ENCODE measurements at places on chromosomes 12 and 14.

DNA sequence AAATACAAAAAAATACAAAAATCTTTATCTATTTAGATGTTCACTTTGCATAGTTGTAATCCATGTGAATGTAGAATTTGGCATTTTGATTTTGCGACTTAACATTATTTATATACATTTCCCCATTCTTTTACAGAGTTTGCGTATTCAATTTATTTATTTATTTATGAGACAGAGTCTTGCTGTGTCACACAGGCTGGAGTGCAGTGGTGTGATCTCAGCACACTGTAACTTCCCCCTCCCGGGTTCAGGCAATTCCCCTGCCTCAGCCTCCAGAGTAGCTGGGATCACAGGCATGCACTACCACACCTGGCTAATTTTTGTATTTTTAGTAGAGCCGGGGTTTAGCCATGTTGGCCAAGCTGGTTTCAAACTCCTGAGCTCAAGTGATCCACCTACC lies 25.3 kb upstream of the STRN3 start:
- H3K27ac ChIP-seq = no peak overlapping the region
- H3K4me3 ChIP-seq = no peak overlapping the region
- peaks cover 4% of the 10 kb centered on the region for H3K4me1 ChIP-seq
- no peak for DNase-seq
- H3K36me3 ChIP-seq = no peaks in the 10 kb centered on the region

GRCh38 chr14:78798757-78799156 lies 628.6 kb downstream of the NRXN3 start:
- no peaks in the 10 kb centered on the region for H3K27me3 ChIP-seq
- H3K4me3 ChIP-seq = no peak overlapping the region
- no peak for DNase-seq

GRCh38 chr12:39116861-39117260 lies 211.5 kb upstream of the CPNE8 start:
- no peaks in the 10 kb centered on the region for H3K4me1 ChIP-seq
- H3K36me3 ChIP-seq = no peaks in the 10 kb centered on the region
- H3K27me3 ChIP-seq = no peaks in the 10 kb centered on the region
- H3K4me3 ChIP-seq = no peak overlapping the region
- H3K27ac ChIP-seq = no peak overlapping the region
- DNase-seq = no peak

- DNase-seq = no peak
- no peak overlapping the region for H3K4me3 ChIP-seq
- peaks cover 91% of the 10 kb centered on the region for H3K36me3 ChIP-seq
- H3K27me3 ChIP-seq = no peaks in the 10 kb centered on the region
- no peak overlapping the region for H3K27ac ChIP-seq
- H3K4me1 ChIP-seq = peaks cover 20% of the 10 kb centered on the region
Observed at GRCh38 chr12:49050507-49051372, 9.9 kb downstream of the KMT2D start.

DNA sequence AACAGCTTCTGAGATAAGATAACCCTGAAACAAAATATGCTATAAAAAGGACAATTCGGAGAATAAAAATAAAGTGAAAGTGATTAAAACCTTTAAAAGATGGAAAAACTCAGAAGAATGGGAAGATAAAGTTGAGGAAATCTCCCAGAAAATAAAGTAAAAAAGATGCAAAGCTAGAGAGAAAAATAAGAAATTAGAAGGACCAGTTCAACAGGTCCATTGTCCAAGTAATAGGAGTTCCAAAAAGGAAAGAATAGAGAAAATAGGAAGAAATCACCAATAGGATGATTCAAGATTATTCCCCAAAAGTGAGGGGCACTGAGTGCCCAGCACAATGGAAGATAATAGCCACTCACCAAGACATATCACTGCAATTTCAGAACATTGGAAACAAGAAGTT lies 4.8 kb upstream of the PRPF40B start:
- DNase-seq = no peak
- no peaks in the 10 kb centered on the region for H3K27me3 ChIP-seq
- no peak overlapping the region for H3K27ac ChIP-seq
- H3K4me1 ChIP-seq = peaks cover 19% of the 10 kb centered on the region

- no peak overlapping the region for H3K27ac ChIP-seq
- H3K4me1 ChIP-seq = no peaks in the 10 kb centered on the region
- H3K4me3 ChIP-seq = no peak overlapping the region
- DNase-seq = no peak
Observed at GRCh38 chr12:28506271-28506670, 316.0 kb downstream of the CCDC91 start.

- H3K4me1 ChIP-seq = peaks cover 29% of the 10 kb centered on the region
- peaks cover 6% of the 10 kb centered on the region for H3K27me3 ChIP-seq
Observed at GRCh38 chr12:132596016-132596415, 14.4 kb downstream of the LRCOL1 start.

DNA sequence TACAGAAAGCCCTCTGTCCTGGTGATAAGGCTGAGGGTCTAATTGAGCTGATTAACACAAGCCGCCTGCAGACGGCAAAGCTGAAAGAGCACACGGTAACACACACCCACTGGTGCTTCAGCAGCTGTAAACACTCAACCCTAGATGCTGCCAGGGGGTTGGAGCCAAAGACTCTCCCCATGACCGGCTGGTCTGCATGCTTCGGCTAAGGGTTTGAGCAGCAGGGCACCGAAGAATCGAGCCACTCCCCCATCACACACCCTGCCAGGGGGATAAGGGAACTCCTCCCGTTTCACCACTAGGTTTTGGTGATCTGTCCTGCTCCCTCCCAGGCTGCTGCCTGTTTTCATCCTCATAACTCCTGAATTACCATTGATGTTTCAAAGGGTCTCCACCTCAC lies 141.0 kb upstream of the OVCH1 start:
- H3K27ac ChIP-seq = no peak overlapping the region
- H3K36me3 ChIP-seq = no peaks in the 10 kb centered on the region
- no peaks in the 10 kb centered on the region for H3K27me3 ChIP-seq
- DNase-seq = no peak
- no peak overlapping the region for H3K4me3 ChIP-seq

- no peak within 1 kb of the TSS for H3K27ac ChIP-seq
- H3K27me3 ChIP-seq = peaks cover 56% of the 10 kb centered on the region
- H3K4me3 ChIP-seq = peak within 1 kb of the TSS; percentile 21
- H3K36me3 ChIP-seq = peaks cover 25% of the 10 kb centered on the region
- H3K4me1 ChIP-seq = peaks cover 54% of the 10 kb centered on the region
- DNase-seq = no peak
Observed at GRCh38 chr12:49094160-49094974, at the start of gene DHH. DHH (minus strand) TSS chr12:49094801; CDS start chr12:49094512, 289 bp downstream.

- H3K4me1 ChIP-seq = no peaks in the 10 kb centered on the region
- no peak for DNase-seq
- no peaks in the 10 kb centered on the region for H3K36me3 ChIP-seq
- H3K4me3 ChIP-seq = no peak overlapping the region
Observed at GRCh38 chr12:75840994-75841355, 190.6 kb downstream of the PHLDA1 start.

DNA sequence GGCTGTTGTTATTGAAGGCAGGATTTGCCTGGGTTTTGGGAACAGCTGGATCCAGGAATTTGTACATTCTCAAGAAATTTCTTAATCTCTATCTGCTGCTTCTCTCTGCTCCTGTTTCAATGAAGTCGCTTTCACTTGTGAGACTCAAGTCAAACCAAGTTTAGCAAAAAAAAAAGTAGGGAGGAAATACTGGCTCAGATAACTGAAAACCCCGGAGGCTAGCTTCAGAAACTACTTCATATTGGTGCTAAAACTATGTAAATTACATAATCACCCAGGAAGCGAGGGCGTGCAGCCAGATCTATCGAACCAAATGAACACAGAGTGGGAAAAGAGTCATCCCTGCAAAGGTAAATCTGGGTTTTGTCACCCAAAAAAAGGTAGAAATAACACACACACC lies 68.3 kb upstream of the FICD start:
- no peak overlapping the region for H3K4me3 ChIP-seq
- no peaks in the 10 kb centered on the region for H3K36me3 ChIP-seq
- no peak overlapping the region for H3K27ac ChIP-seq
- peaks cover 12% of the 10 kb centered on the region for H3K27me3 ChIP-seq
- peaks cover 7% of the 10 kb centered on the region for H3K4me1 ChIP-seq

DNA sequence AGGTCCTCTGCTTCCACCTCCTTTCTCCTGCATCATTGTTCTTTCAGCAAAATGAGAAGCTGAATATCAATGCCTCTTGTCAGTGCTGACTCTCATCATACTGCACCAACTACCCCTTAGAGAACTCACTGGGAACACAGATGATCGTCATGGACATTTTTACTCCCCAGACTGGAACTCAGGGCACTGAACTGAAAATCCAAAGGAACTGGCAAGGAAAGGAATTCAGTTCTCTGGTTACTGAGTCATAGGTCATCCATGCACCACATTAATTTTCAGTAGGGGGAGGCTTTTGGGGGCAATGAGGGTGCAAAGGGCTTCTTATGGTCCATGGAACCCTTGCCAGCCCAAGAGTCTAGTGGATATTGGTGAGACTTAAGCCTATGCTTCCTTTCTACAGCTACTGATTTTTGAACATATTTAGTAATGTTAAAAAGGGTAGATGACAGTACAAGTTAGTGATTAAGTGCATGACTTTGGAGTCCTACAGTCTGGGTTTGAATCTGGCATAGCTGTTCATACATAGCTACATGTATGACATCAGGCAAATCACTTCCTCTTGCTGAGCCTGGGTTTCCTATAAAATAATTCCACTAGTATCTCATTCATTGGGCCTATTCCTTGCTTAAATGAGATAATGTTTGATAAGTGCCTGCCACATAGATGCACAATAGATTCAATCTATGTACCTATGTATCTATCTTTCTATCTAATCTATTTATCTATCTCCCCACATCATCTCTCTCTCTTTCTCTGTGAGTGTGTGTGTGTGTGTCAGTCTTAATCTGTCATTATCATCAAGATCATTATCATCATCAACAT lies 29.2 kb downstream of the BBS10 start:
- H3K27ac ChIP-seq = no peak overlapping the region
- no peaks in the 10 kb centered on the region for H3K36me3 ChIP-seq
- no peaks in the 10 kb centered on the region for H3K4me1 ChIP-seq
- peak overlapping the region; percentile 18 for H3K4me3 ChIP-seq
- DNase-seq = no peak
- no peaks in the 10 kb centered on the region for H3K27me3 ChIP-seq

DNA sequence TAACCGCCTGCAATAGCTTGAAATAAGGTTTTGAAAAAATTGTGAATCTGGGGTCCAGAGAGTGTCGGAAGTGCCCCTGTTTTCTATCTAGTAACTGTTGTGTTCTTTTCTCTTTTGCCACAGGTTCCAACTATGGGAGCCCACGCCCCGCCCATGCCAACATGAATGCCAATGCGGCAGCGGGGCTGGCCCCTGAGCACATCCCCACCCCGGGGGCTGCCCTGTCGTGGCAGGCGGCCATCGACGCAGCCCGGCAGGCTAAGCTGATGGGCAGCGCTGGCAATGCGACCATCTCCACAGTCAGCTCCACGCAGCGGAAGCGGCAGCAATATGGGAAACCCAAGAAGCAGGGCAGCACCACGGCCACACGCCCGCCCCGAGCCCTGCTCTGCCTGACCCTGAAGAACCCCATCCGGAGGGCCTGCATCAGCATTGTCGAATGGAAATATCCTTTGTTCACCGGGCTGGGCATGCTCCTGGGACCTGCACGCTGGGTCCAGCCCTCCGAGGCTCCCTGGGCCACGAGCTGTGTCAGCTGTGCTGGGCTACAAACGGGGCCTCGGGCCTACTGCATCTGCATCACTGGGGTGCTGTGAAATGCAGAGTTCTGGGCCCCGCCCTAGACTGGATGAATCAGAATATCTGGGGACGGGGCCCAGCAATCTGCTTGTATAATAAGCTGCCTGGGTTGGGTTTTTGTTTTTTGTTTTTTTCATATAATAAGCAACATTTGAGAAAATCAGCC lies 62.5 kb downstream of the CACNA1C start:
- H3K4me1 ChIP-seq = no peaks in the 10 kb centered on the region
- H3K36me3 ChIP-seq = no peaks in the 10 kb centered on the region
- no peak overlapping the region for H3K27ac ChIP-seq
- no peak overlapping the region for H3K4me3 ChIP-seq
- H3K27me3 ChIP-seq = no peaks in the 10 kb centered on the region
- DNase-seq = no peak

DNA sequence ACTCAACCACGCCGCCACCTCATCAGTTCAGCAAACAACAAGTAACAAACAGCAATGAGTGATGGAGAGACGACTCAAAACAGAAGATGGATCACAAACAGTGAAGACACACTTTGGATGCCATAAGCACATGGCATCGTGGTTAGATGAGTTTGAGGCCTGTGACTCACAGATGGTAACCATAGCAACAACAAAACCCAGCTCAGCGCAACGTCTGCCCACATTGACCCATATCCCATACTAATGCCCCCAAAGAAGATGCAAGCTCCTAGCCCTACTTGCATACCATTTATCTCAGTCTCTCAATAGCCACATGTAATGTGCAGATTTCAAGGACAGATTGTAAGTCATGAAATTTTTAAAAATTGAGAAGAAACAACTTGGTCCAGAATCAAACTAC lies 1322.3 kb upstream of the TMEM132C start:
- DNase-seq = no peak
- H3K4me1 ChIP-seq = no peaks in the 10 kb centered on the region
- H3K4me3 ChIP-seq = no peak overlapping the region
- no peaks in the 10 kb centered on the region for H3K27me3 ChIP-seq
- no peak overlapping the region for H3K27ac ChIP-seq

DNA sequence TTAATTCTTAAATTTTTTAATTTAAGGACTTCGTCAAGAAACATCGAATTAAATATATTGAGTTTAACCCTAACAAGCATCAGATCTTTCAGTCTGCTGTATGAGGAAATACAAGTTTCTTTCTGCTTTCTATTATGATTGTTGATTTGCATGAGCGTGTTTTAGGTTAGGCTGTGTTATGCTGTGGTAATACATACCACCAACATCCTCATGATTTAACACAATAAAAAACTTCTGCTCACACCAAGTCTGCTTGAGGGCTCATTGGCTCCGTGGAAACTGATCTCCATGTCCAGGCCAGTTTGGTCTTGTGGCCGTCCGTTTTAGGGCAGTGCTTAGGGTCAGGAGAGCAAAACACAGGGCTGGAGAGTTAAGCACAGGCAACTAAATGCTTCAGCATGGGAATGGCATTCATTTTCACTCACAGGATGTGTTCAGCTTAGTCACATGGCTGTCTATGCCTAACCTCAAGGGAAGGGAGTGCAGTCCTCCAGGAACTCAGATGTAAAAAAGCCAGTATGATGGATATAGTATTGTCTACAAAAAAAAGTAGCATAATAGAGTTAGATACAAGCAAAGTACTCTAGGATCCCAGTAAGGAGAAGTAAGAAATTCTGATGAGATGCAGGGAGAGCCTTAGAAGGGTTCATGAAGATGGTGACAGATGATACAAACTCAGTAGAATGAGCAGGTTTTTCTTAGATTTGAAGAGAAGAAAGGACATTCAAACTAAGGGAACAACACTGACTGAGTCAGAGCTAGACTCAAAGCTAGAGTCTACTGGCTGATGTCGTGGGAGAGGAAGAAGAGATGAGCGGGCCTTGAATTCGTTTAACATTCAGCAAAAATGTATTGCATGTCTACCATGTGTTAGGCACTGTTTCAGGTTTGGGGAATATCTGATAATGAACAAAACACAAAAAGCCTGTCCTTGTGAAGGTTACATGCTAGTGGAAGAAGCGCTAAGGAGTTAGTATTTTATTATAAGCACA lies 16.3 kb downstream of the MARK3 start:
- DNase-seq = no peak
- H3K27me3 ChIP-seq = no peaks in the 10 kb centered on the region
- no peak overlapping the region for H3K4me3 ChIP-seq

GRCh38 chr12:131250028-131250950 lies 296.6 kb downstream of the ADGRD1 start:
- no peak overlapping the region for H3K4me3 ChIP-seq
- H3K4me1 ChIP-seq = no peaks in the 10 kb centered on the region

- peaks cover 5% of the 10 kb centered on the region for H3K4me1 ChIP-seq
- no peaks in the 10 kb centered on the region for H3K36me3 ChIP-seq
- DNase-seq = no peak
- H3K27me3 ChIP-seq = no peaks in the 10 kb centered on the region
Observed at GRCh38 chr14:26526137-26526536, 71.7 kb downstream of the NOVA1 start.
